ENCODE measurements at places on chromosomes 7 and 10.

DNA sequence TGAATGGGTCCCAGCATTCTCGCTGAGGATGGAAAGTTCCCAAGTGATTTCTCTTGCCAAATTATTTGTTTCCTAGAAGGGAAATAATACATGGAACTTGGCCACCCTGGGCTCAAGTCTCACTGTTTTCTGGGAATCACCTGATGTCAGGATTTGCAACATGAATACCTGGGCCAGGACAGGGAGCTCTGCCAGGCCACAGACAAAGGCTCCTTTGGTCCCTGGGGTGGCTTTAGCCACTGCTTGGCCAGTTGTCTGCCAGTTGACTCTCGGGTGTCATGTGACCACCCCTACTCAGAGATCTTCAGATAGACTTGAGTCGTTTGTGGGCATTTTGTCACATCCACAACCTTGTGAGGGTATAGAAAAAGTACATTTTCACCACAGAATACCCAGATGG, 258.0 kb upstream of the HABP2 start:
- DNase-seq, result no peak

- DNase-seq, result no peak
Measured at GRCh38 chr7:37391791-37392672, 56.6 kb downstream of the ELMO1 start.

DNA sequence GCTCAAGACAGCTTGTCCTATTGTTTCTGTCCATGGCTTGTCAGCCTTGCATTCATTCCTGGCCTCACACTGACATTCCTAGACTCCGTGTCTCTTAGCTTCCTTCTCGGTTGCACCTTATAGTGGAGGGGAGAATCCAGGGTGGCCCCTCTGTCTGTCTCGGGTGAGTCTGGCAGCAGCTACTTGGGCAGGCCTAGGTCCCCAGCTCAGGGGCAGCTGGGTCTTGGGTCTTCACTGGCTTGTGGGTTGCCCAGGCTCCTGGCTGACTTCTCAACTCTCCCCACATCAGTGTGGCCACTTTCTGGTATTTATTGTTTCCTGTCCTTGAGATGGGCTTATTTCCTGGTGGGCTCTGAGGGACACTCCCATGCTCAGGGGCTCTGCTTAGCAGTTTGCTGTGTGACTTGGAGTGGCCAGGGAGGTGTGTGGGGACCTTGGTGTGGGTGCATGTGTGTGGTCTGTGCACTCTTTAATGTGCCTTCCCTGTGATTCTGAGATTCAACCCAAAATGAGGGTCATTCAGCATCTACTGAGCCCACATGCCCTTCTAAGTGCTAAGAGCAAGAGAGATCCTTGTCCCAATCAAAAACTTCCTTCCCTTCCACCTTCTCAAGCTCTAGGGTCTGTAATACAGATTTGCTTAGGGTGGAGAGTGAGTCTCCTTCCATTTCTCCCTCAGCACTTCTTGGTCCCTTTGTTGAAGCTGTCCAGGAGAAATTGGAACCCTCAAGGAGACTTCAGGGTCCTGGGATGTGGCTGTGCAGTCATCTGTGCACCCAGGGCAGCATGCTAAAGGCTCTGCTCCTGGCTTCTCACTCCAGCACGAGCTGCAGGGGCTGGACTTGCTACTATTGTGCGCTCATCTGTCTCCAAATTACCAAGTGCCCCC, 20.1 kb downstream of the UPP1 start:
- no peak for DNase-seq

DNA sequence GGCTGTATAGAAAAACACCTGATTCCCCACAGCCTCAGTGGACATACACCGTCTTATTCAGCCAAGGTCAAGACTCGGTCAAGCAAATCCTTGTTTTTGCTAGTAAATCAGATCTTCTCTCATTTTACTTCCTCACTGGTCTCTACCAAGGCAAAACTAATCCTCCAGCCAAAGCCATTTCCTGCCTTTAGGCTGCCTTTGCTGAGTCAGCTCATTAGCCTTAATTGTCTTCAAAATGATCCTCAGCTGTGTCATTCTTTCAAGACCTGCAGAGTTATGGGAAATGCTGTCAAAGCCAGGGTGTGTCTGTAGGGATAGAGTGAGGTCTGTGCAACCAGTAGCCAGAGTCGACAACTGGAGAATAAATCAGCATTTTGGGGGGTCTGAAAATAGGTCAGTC, 107.2 kb upstream of the FAM180A start:
- DNase-seq, result no peak

GRCh38 chr10:116198676-116199035, 74.3 kb downstream of the GFRA1 start:
- DNase-seq, result no peak

DNA sequence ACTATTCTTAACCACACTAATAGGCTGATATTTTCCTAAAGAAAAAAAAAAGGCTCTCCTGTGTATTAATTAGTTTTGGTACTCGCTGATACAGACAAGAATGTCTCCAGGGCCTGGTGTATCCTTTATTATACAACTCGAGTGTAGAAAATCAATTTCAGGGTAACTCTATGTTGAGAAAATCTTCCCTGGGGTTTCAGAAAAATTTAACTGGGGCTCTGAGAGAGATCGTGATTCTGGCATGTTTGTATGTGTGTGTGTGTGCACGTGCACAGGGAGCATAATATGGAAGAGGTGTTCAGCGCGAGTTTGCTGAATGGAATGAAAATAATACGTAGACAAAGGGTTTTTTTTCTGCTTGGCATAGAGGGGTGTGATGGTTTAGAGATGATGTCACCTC, 496.8 kb downstream of the GPAM start:
- no peak for DNase-seq

DNA sequence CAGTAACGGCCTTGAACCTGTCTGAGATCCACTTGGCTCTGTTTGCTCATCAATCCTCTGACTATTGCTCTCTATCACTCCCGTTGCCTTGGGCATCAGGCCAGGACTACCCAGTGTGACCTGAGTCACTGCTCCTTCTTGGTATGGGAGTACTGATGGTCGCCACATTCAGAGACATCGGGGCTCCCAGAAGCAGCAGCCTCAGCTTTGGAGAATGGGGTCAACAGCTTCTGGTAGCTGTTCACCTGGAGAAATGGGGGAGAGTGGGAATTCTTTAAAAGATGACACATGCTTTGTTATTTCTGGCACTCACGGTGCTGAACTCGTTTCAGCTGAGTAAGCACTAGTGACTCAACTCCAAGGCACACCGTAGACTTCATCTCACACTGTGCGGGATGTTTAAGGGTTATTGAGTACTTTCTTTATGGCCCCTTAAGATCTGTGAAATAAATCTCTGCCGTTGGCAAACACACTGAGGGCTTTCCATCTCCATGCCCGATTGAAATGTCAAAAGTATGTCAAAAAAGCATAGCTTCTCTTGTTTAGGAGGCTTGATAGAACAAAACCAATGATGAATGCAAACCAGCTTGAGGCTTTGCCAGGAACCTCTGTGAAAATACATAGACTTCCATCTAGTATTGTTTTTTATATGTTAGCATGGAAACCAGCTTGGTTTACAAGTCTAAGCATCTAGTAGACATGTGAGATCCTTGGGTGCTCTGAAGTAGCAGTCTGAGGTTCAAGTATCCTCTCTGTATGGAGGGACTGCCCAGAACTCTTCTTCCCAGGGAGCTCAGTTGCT, 333.1 kb downstream of the CXCL12 start:
- DNase-seq, result no peak

- no peak for DNase-seq
Measured at GRCh38 chr7:99210265-99210970, 2.5 kb upstream of the KPNA7 start.

- no peak for DNase-seq
Measured at GRCh38 chr10:18760836-18761235, 101.6 kb downstream of the ARL5B start.

GRCh38 chr7:7639421-7639820, 1.1 kb upstream of the UMAD1 start:
- DNase-seq, result no peak

DNA sequence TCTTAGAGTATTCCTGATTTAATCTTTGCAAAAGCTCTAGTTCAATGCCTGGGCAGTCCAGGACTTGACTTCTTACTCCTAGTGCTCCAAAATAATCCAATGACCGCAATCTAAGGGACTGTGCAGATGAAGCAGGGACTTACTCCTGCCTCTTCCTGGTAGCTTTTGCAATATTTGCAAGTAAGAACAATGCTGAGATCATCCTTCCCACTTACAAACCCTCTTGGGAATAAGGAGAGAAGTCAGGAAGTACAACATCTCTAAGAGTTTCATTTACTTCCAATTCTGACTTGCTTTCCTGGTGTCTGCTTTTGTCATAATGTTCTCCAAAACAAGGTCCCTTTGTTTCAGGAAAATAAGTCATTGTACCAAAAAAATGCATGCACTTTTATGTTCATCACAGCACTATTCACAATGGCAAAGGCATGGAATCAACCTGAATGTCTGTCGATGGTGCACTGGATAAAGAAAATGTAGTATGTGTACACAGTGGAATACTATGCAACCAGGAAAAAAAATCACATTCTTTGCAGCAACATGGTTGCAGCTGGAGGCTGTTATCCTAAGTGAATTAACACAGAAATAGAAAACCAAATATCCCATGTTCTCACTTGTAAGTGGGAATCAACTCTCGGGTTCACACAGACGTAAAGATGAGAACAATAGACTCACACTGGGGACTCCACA, 7.1 kb upstream of the KCNMA1 start:
- DNase-seq, result no peak

DNA sequence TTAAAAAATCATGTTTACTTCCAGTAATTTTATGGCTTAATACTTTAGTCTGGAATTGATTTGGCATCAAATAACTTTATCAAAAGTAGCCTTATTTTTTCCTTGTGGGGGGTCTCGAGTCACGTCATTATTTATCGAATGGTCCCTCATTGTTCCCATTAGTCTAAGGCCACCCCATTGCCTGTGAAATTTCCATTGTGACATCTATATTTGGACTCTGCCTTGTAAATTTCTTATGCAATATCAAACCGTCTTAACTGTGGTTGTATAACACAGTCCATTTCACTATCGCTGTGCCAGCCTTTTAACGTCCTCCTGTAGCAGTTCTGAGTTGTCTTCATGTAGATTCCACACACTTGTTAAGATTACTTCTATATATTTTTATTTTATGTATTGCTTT, 103.9 kb upstream of the RET start:
- DNase-seq, result no peak

DNA sequence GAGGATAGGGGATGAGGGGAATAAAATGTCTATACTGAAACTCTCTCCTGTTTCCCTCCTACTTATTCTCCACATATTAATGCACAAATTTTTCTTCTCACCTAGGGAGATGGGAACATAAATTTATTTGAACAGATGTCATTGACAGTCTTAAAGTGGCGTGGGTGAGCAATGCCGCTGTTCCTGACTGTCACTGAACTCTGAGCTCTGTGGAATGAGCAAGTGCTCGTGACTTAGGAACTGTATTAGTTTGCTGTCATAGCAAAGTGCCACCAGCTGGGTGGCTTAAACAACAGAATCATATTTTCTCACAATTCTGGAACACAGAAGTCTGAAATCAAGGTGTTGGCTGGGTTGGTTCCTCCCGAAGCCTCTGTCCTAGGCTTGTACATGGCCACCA, 29.1 kb downstream of the INPP5F start:
- no peak for DNase-seq

GRCh38 chr7:55065511-55066229, 46.9 kb downstream of the EGFR start:
- no peak for DNase-seq

DNA sequence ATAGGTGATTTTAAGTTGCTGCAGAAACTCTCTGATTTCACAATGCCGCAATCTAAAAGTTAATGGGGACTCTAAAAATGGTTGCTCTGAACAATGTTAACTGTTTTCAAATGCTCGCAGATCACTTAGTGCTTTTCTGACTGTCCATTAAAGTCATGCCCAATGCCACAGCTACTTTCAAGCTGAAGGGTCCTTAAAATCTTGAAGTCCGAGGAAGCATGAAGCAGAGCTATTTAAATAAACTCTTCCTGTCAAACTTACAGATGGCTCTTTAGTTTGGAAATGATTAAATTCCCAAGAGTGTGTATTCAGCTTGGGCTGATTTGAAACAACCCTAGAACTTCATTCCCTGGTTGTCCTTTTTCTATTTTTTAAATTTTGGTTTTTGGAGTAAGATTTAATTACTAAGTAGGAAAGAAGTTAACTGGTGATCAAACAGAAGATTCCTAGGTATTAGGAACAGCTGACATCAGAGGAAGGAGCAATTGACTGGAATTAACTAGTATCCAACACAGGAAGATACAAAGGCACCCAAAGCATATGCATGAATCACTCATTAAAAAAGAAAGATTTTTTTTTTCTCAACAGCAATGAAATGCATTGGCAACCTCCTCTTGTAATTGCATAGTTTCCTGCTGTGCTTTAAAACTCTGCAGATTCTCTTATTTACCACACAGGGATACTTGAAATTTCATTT, 105.1 kb downstream of the NRP1 start:
- DNase-seq, result no peak

- DNase-seq, result no peak
Measured at GRCh38 chr10:105538874-105539273, 897.8 kb downstream of the SORCS3 start.

DNA sequence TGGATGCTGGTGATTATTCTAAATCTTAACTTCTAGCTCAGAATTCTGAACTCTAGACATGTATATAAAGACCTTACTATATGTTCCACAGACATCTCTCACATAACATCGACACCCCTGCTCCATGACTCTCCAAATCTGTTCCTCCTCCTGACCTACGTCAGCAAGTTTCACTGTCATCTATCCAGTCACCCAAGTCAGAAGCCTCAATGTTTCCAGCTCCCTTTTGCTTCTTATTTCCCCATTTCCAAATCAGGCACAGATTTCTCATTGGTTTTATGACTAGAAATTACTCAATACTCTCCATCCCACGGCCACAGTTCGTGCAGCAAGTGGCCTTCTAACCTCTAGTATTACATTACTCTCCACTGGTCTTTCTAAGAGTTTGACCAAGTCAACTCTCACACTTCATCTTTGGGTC, 28.5 kb downstream of the EPC1 start:
- DNase-seq, result no peak

DNA sequence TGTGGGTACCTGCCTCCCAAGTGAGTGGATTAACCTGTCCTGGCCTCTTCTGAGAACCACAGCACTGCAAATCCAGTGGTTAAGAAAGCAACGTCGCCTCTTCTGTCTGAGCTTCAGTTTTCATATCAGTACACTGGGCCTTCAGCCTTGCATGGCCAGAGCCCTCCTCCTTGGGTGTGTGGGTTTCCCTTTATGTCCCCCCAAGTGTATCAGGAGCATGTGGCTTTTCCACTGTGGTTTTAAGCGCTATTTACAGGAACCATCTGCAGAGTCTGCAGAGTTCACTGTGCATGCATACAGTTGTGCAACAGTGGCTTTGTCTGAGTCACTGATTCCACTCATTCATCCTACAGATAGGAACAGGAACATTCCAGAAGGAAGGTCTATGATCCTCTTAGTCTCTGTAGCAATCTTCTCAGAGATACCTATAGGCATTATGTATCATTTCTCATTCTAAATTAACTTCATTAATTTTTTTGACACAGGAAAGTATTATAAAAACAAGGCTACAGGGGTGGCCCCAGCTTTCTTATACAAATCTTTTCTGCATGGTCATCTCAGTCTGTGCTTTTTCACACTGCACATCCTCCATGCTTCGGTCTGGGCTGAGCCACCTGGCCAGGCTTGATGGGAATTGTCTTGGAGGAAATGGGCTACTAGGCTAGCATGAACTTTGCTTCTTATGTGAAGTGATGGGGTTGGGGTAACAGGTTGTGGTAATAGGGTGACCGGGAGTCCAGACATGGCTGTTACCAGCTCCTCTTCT, 17.1 kb downstream of the MBL2 start:
- no peak for DNase-seq

GRCh38 chr7:137836113-137836509, 10.7 kb downstream of the DGKI start:
- no peak for DNase-seq

GRCh38 chr7:83466956-83467355, 182.0 kb downstream of the SEMA3E start:
- no peak for DNase-seq

All from stimulated activated CD8-positive, alpha-beta memory T cell treated with anti-CD3 and anti-CD28 coated beads, Interleukin-7, amount 100 ng/mL, for 48 hours (primary cell).